ENCODE measurements at places on chromosomes 2 and 18.

GRCh38 chr2:138355244-138355643 lies 146.3 kb upstream of the SPOPL start:
- DNase-seq, result no peak

DNA sequence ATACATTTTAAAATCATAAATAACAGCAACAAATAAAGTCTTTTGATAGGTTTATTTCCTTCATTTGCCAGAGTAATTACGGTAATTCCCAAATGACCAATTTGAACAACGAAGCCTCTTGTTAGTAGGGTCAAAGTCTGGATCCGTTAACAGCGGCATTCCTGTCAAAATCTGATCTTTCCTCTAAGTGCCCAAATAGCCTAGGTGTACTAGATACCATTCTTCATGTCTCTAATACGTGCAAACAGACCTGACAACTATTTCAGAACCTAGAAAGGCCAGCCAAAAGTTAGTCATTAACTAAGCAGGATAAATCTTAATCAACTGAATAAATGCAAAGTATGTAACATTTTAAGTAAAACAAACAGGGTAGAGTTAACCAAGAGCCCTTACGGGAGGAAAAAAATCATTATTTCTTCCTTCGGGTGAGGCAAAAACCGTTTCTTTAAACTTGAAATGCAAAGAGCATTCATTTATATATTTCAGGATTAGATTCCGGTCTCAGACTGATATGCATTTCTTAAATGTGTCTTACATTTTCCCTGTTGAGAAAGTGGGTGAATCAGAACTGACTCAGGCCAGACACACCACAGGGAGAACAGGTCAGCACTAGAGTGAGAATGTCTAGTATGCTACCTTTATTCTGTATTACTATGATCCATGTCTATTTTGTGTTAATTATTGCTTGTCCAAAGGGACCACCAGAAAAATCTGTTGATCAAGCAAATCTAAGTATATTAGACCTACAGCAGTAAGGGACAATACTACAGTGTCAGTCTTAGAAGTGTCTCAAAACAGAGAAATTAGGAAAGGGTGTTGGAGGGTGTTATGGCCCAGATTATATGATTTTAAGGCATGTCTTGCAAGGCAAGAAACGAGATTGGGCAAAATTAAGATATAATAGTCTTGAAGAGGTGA lies 141.5 kb upstream of the NDUFV2 start:
- no peak for DNase-seq

DNA sequence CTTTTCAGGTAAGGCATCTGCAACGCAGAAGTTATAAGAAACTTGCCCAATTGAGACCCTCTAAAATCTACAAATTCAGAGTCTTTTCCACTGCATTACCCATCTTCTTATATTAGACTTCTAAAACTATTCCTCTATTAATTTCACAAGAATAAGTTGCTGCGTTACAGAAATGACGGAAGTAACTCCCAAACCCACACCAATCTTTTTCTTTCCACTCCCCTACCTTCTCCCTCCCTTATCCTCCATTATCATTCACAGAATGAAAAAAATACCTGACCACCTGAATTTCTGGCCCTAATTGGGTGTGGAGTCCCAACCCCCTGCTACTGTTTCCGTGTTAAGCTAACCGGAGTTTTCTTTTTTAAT lies 689 bp downstream of the RPRD1A start:
- no peak for DNase-seq

DNA sequence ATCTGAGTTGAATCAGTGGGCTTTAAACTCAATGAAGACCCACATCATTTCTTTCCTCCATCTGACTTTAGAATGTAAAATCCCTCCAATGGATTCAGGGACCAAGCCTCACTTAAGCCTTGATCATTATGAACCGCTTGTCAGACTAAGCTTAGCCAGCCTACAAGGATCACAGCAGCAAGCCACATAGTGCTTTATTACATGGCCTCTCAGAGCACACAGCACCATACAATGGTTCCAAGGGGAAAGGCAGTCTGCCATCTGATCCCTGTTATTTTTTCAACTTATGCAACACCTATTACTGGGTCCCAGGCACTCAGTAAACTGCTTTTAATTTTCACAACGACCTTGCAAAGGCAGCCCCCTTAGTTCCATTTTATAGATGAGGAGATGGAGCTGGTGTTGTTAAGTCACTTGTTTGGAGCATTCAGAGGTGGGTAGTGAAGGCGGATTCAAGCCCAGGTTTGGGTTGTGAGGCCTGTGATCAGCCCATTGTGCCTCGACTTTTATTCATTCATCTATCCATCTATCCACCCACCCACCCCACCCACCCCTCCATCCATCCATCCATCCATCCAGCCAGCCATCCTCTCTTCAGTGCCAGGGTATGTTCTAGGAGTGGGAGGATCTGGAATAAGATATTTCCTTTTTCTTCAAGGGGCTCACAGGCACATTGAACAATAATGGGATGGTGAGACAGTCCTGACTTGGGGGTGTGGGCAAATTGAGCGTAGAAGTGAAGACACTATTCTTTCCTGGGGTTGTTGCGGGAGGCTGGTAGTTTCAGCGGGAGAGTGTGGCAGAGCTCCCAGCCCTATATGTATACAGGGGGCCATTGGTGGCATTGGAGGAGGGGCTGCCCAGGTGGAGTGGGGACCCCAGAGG lies 141.2 kb downstream of the MYCN start:
- DNase-seq, result no peak

DNA sequence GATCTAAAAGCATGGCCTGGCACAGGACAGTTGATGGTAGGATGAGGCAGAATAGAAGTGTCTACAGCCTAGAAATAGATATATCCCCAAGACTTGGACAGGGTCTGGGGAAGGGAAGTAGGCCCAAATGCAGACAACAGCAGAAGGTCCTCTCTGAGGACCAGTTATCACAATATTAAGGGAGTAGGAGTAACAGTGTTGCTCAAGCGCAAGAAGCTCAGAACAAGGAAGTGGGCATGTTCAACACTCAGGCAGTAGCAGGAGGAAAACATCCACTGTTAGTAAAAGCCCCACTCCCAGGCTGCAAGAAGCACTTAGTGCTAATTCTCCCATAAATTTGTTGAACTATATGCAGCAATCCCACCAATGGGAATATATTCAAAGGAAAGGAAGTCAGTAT lies 314.7 kb downstream of the METTL4 start:
- no peak for DNase-seq

DNA sequence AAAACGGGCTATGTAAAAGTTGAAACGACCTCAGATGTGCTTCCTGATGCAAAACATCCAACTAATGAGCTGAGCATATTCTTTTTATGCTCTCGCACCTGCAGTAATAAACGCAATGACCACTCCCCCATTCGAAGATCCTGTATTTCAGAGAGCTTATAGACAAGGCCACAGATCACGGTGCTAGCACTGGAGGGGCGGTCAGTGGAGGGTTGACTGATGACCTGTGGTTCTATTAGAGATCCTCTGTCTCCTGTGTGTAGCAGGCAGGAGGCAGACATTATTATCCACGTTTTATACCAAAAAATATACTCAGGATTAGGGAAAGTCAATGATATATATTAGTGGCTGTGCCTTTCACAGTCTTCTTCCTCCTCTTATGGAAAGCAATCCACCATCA lies 457.0 kb downstream of the CNTNAP5 start:
- no peak for DNase-seq

GRCh38 chr18:22628795-22629510 lies 211.2 kb upstream of the CTAGE1 start:
- DNase-seq, result no peak

GRCh38 chr2:147760984-147761383 lies 83.8 kb upstream of the ACVR2A start:
- DNase-seq, result no peak

GRCh38 chr2:142724186-142724585 lies 153.3 kb upstream of the KYNU start:
- no peak for DNase-seq

DNA sequence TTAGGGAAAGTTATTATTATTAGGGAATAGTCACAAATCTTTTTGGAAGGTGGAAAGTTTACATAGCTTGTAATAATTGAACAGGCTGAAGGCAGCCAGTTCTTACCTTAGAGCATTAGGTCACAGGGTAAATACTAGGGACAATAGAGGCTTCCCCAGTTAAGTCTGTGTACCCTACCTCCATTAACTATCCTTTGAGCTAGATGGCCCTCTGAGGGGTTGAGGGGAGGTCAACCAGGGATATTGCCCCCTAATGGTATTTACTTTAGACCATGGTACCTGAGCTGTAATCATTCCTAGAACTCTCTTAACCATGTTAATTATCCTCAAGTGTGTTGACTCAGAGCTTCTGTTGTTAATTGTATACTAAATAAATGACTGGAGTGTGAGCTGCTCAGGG lies 120.5 kb upstream of the SCN7A start:
- no peak for DNase-seq

GRCh38 chr2:69917852-69918251 lies 2.9 kb downstream of the MXD1 start:
- no peak for DNase-seq

- no peak for DNase-seq
These were observed 78.0 kb downstream of the UPP2 start for GRCh38 chr2:158179660-158180059.

GRCh38 chr2:145749556-145749955 lies 1229.6 kb upstream of the ZEB2 start:
- no peak for DNase-seq

- DNase-seq, result no peak
These were observed 124.9 kb downstream of the DSC3 start for GRCh38 chr18:30917651-30918050.

GRCh38 chr2:120886534-120887319 lies 151.1 kb downstream of the GLI2 start:
- no peak for DNase-seq

DNA sequence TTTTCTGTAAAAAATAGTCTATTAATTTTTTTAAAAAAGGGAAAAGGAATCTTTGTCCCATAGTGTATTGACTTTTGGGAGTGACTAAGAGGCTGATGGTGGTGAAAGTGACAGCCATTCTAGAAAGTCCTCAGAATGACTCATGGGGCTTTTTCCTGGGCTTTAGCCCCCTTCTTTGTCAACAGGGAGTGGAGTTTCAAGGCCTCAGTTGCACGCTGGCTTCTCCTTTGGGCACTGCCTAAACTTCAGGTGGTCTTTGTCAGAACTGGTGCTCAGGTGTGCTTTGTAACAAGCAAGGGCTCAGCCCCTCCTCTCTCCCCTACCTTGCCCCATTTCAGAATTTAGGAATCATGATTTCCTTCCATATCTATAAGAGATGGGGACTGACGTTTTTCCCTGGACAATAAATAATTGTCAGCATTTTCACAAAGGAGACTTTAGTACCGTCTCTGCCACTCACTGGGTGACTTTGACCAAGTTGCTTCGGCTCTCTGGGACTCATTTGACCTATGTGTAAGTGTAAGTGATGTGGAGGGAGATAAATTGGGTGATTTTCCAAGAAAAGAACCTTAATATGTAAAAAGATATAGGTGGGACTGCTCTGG lies 61.2 kb upstream of the IGFBP2 start:
- DNase-seq, result no peak

DNA sequence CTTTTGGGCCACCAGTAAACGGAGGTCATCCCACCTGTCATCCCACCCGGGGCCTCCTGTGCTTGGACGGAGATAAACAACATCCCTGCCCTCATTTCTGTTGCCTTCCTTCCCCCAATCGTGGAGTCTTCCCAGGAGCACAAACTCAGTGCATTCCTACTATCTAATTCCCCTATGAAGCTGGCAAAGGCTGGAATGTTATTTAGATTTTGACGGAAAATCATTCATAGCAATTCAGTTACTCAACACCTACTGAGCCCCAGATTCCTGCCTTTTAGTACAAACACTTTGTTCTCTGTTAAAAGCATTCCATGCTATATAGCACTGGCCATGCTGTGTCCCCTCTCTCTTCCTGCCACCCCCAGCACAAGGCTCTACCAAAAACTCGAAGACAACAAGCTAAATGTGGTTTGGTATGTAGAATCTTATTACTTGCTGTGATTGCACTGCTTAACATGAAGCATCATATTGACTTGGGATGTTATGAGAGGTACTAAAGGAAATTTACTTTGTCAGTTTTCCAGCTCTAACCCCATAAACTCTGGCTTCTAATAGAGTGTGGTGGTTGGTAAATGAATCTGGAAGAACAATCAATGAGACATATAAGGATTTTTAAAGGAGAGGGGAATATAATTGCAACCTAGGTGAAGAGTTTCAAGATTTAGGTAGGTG lies 32.3 kb upstream of the IMPA2 start:
- no peak for DNase-seq

DNA sequence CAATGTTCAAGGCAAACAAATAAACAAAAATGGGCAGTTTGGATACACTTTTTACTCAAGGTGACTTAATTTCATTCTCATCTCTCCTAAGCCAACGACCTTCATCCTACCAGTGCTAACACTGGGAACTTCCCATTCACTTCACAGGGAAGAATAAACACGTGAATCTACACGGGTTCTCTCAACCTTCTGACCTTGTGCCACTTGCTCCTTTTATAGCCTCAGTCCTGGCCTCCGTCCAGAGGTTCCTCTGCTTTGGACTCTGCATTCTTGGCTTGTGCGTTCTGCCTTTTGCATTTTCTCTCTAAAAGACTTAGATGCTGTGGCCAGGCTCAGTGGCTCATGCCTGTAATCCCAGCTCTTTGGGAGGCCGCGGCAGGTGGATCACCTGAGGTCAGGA lies 13.8 kb downstream of the ZNF2 start:
- no peak for DNase-seq

DNA sequence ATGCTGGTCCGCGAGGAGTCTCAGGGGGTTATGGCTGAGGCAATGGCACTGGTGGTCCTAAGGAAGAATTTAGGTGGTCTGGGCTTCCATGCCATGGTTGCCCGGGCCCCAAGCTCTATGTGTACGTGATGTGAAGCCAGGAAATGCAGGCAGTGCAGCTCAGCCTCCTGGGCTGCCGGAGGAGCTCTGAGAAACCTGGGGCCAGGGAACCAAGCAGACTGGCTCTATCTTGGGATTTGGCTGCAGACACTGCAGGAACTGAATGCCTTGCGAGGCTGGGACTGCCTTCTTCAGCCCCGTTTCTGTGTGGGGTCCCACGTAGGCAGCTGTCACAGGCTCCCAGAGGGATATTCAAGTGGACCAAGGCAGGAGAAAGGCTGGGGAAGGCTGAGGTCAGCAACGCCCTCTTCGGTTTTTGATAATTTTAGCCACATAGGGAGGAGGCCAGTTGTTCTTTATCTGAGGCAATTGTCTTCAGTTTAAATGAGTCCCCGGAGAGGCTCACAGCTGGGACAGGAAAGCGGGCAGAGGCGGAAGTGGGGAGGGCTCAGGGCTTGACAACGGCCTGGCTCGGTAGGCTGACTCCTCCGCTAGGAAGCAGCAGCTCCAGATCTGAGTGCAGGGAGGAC lies 77.7 kb downstream of the RHOB start:
- no peak for DNase-seq

- DNase-seq, result no peak
These were observed 331 bp downstream of the SERPINE2 start for GRCh38 chr2:224038830-224039079.

DNA sequence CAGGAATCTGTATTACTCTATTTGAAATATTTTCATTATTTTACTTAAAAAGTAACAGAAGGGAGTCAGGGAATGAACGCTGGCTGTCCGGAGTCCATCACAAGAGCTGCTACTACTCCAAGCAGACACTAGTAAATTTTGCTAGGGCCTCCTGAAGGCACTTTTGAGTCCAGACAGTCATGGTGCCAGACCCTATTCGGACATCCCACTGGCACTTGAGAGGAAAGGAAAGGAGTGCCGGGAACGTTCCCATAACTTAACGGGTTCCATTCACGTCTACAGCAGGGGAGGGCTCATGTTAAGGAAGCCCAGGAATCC lies 563 bp upstream of the GMCL1 start:
- DNase-seq, result no peak
